ENCODE measurements at places on chromosomes 1 and 21. TPM values are rescaled to one million over a fixed set of nuclear protein-coding genes. Genes with fewer than 3 reads are reported as not detected.

The RGS4 gene
- total RNA-seq = 23.8 TPM

The GBP7 gene
- total RNA-seq = not detected

The KCNC4 gene
- total RNA-seq = 2.6 TPM

The EVI5 gene
- 80.4 TPM for total RNA-seq

The TIE1 gene
- 0.87 TPM for total RNA-seq

The RBM11 gene
- total RNA-seq = 2.6 TPM

The BLACAT1 gene
- total RNA-seq = 2.2 TPM

The GNAT2 gene
- not detected for total RNA-seq

The LCE1E gene
- total RNA-seq = not detected

The MX2 gene
- 8.6 TPM for total RNA-seq

The DNM3 gene
- 6.5 TPM for total RNA-seq

The C1orf94 gene
- 0.70 TPM for total RNA-seq

The CR2 gene
- 0.09 TPM for total RNA-seq

The LCE1C gene
- not detected for total RNA-seq

The AIM2 gene
- total RNA-seq = 1.5 TPM

The SLFNL1 gene
- 0.14 TPM for total RNA-seq

The PROK1 gene
- not detected for total RNA-seq

The TTC39A gene
- 1.4 TPM for total RNA-seq

The TBX15 gene
- 0.07 TPM for total RNA-seq

The DDX20 gene
- 13.1 TPM for total RNA-seq

The TLR5 gene
- total RNA-seq = 1.2 TPM

The PLPPR4 gene
- total RNA-seq = 0.07 TPM

The PPFIA4 gene
- 11.0 TPM for total RNA-seq

The OR2L3 gene
- not detected for total RNA-seq

The DDR2 gene
- 15.3 TPM for total RNA-seq

The CFHR5 gene
- not detected for total RNA-seq

The NVL gene
- total RNA-seq = 30.6 TPM

The MAP10 gene
- total RNA-seq = 2.5 TPM

The VWA1 gene
- 81.2 TPM for total RNA-seq

The CHD5 gene
- 0.14 TPM for total RNA-seq

The CYP2J2 gene
- total RNA-seq = 1.8 TPM

The IPO9 gene
- total RNA-seq = 47.9 TPM

The OR2T33 gene
- total RNA-seq = not detected

The ENTREP3 gene
- 51.1 TPM for total RNA-seq

The AQP10 gene
- not detected for total RNA-seq

The GNG4 gene
- total RNA-seq = 3.8 TPM

The PIGM gene
- 7.0 TPM for total RNA-seq

The C1orf74 gene
- total RNA-seq = 2.6 TPM

The CD5L gene
- not detected for total RNA-seq

The S100PBP gene
- total RNA-seq = 39.9 TPM

The S100A4 gene
- total RNA-seq = 69.3 TPM

The KRTAP20-1 gene
- total RNA-seq = not detected

The RNF223 gene
- total RNA-seq = 0.18 TPM

The FAM167B gene
- total RNA-seq = 0.64 TPM

The CD1B gene
- not detected for total RNA-seq

The RIMS3 gene
- 4.3 TPM for total RNA-seq

The LYPD8 gene
- not detected for total RNA-seq

The RIPK4 gene
- 1.8 TPM for total RNA-seq

The KCNQ4 gene
- 1.5 TPM for total RNA-seq

The C1QTNF12 gene
- 3.9 TPM for total RNA-seq

Measured in astrocyte (in vitro differentiated cells and primary cell).